ENCODE measurements at places on chromosomes 16 and 17.

DNA sequence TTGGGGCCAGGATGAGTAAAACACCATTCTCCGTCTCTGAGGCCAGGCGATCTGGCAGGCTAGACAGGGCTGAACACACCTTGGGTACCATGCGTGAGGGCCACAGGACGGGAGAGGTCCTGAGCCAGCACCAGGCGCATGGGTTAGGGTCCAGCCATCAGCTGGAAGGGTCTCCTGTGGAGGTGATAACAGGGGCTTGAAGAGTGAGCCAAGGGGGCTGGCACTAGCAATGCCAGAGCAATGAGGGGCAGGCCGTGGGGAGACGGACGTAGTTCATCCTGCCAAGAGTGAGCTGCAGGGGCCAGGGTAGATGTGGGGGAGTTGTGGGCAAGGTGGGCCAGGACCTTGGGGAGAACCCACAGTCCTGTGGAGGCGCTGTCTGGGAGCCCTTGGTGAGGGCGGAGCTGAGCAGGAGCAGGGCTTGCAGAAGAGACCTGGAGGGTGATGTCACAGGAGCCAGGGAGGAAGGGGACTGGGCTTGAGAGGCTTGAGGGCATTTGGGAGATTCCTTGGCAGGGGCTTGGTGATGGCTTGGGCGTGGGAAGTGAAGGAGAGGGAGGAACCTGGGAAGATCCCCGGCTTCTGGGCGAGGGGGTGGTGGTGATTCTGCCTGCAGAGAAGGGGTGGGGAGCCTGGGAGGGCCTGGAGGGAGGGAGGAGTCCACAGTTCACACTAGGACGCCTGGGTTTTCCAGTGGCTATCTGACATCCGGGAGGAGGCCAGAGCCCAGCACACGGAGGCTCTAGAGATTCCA lies 6.3 kb upstream of the NPTX1 start:
- no peak for DNase-seq

- no peak for DNase-seq
These were observed 5.8 kb downstream of the THOC6 start for GRCh38 chr16:3029491-3030221.

GRCh38 chr16:66924527-66925321 lies 611 bp downstream of the RRAD start:
- no peak for DNase-seq

DNA sequence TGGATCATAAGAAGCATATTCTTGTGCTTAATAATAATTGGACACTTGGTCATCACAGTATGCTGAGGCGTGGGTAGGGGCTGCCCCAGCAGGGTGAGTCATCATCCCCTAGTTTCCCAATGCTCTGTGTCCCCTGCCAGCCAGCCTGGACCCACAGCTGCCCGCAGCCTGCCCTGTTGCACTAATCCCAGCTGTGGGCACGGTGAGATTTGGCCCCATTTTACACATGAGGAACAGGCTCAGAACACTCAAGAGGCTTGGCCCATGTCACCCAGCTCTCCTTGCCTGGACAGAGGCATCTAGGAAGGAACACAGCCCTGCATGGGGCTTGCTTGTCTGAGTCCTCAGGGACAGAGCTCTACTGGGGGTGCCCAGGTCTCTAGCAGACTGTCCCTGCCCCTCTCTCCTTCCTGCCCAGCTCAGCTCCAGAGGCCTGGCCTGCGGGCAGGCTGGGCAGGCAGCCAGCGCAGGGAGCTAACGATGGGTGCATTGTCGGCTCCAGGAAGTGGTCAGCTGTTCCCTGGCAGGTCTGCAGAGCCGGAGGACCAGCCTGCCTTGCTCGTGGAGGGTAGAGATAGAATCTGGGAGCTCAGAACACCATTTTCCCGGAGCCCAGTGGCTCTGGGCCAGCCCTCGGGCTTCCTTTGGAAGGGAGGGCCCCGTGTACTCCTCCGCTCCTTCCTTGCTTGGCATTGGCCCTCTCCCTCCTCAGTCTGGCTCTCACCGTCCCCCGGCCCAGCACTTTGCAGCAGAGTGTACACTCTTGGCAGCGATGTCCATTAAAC lies 189.4 kb downstream of the RAB11FIP4 start:
- no peak for DNase-seq

GRCh38 chr17:80071116-80071841 lies 30.1 kb upstream of the GAA start:
- DNase-seq = no peak

DNA sequence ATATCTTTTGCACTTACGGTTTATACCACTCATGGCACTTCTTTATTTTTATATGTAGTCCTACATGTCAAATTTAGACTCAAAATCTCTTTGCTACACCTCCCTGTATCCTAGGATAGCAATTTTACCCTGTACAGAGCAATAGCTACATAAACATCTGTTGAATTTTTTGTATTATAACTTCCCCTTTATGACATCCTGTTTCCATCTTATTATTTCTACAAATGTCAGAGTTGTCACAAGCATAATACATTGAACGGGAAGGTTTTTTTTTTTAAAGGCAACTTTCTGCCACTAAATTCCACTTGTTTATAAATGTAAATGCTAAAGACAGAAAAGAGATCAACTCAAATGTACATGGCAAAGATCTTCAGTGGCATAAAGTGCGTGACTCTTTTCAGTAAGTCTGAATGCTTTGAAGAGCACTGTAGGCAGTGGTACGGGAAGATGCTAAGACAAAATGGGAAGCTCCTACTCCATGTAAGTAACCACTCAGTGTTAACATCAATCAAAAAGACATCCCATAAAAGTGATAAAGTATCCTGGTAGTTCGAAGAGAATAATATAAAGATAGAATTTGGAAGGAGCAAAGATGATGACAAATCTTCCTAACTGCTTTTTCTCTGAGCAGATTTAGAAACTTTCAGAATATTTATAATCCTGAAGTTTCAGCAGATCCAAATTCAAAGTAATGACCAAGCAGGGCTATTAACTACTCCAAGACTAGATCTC lies 26.8 kb downstream of the GNA13 start:
- no peak for DNase-seq

- DNase-seq = no peak
These were observed 155.7 kb upstream of the NOL11 start for GRCh38 chr17:67562005-67562404.

GRCh38 chr17:31869797-31870568 lies 10.9 kb upstream of the COPRS start:
- peak; percentile 21 for DNase-seq

- DNase-seq = no peak
These were observed 18.9 kb upstream of the HERPUD1 start for GRCh38 chr16:56912746-56913708.

DNA sequence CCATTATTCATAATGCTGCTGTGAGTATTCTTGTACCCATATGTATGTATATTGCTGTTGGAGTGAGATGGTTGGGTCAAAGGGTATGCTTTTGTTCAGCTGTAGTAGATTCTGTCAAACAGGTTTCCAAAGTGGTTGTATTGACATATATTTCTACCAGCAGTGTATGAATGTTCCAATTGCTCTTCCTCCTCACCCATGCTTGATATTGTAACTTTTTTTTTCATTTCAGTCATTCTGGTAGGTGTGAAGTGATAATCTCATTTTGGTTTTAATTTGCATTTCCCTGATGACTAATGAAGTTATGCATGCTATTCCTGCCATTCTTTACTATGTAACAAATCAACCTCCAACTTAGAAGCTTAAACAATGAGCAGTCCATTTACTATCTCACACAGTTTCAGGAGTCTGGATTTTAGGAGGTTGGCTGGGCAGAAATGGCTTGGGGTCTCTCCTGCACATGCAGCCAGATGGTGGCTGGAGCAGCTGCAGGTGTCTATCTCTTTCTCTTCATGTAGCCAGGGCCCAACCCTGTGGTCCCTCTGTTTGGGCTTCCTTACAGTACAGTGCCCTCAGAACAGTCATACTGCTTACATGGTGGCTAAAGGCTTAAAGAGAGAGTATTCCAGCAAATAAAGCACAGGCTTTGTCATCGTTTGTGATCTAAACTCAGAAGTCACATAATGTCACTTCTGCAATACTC lies 21.2 kb downstream of the ERAL1 start:
- DNase-seq = no peak

GRCh38 chr17:39151943-39152818 lies 744 bp upstream of the PLXDC1 start:
- DNase-seq = no peak

DNA sequence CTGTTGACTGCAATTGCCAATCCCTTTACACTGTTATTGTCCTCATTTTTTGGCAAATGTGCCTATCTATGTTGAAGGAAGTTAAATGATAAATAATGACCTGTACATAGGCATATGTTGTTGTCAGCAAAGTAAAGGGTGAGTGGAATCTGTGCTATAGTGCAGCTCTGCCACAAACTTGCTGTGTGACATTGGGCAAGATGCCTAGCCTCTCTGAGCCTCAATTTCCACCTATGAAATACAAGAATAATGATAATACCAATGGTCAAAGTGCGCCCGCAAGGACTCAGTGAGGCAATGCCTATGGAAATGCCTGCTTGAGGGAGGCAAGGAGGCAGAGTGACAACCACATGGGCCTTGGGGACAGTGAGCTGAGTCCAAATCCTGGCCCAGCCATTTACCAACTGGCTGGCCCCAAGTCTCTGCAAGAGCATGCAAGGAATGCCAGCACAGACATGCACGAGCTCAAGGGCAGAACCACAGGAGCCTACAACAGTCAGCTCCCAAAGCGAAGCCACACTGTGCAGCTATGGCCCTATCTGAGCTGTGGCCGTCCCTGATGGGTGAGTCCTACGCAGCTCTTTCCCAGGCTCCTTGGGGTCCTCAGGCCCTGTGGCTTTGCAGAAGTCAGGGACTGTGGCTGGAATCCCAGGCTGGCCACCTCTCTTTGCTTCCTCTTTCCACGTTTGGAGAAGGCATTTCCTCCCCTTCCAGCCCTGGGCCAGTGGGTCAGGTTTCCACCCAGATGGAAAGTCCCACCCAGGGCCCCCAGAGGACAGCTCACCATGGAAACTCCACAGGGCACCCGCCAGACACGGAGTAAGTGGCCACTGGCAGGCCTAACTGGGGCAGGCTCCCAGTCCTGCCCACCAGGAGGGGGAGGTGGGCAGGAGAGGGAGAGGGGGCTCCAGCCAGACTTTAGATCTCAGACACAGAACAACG lies 82.1 kb downstream of the ZNF423 start:
- DNase-seq = no peak

DNA sequence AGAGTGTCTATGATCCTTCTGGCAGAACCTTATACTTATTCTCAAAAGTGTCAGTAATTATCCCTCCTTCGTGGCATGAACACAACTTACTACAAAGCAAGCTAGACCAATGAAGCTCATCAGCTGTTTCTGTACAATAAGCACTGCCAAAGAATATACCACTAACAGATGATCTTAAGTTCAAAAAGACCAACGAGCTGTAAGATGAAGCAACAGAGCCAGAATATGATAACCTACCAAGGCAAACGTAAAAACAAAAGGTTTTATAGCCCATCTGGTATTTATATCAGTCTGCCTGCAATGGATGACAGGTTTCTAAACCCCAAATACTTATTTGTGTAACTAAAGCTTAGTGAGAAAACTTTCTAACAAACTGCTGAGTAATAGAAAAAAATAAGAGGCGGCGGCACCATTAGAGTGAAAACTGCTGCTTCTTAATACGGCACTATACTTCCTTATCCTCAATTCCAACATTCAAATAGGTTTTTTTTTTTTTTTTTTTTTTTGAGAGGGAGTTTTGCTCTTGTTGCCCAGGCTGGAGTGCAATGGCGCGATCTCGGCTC lies 22.1 kb downstream of the NME2 start:
- DNase-seq = no peak

DNA sequence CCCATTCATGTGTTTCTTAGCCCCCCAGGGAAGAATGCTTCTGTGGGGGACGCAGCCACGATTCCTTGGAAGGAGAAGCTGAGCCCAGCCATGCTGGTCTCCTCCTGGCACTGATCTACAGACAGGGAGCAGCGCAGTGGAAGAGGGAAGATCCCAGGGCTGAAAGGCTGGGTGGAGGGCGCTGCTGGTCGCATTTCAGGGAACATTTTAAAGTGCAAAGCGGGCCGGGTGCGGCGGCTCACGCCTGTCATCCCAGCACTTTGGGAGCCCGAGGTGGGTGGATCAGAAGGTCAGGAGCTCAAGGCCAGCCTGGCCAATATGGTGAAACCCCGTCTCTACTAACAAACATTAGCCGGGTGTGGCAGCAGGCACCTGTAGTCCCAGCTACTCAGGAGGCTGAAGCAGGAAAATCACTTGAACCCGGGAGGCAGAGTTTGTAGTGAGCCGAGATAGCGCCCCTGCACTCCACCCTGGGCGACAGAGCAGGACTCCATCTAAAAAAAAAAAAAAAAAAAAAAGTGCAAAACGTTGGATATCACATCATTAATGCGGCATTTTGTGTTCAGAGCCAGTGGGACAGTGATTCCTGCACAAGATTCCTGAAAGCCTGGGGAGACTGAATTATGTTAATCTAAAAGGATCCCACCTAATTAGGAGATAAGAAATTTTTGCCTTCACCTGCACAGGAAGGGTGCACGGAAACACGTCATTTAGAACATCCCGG lies 558 bp upstream of the CHMP6 start:
- DNase-seq = no peak

DNA sequence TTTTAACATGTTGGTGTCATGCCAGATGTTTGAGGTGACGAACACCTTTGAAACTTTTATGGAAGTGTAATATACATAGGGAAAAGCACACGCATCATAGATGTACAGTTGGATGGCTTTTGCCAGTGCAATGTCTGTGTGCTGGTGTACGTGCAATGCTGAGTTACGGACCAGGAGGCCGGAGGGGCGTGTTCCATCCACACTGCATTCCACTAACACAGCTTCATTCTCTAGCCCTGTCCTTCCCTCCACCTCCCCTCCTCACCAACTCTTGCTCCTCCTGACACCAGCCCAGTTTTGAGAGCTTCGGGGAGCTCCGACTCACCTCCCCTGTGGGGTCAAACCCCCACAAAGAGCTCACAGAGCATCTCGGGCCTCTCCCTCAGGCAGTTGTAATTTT lies 358.8 kb downstream of the C16orf95 start:
- DNase-seq = no peak

DNA sequence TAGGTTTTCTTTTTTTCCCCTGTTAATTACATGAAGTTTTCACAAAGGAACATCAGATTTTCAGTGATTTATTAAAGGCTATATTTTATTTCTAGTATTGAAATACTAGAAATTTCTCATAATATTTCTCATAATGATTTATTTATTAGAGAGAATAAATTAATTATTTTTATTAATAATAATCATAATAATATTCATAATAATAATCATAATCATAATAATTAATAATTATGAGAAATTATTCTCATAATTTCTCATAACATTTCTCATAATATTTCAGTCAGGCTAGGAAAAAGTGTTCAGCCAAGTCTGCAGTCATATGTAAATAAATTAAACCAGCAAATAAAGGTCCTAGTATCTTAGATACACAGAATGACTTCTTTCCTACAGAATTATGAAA lies 41.4 kb downstream of the CNTNAP4 start:
- no peak for DNase-seq

DNA sequence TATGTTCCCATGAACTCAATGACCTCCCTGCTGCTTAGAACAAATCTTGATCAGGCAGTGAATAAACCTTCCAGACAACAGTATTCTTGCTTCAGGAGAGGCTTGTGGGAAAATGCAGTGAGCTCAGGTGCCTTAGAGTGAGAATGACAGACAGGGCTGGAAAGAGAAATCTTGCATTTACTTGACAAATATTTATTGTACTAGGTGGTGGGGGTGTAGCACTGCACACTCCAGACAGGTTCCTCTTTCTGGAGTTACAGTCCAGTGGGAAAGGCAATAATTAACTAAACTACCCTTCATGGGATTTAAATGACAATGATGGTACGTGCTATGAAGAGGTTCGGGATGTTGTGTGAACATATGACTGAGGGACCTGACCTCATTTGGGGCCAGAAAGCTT lies 182.9 kb downstream of the SHISA9 start:
- no peak for DNase-seq

- DNase-seq = peak; percentile 87
These were observed 39.4 kb downstream of the TUBD1 start for GRCh38 chr17:59853168-59853918.

GRCh38 chr17:386141-386876 lies 33.7 kb upstream of the RPH3AL start:
- no peak for DNase-seq
